HCEC 1CT (cell line): ENCODE measurements at places on chromosomes 5 and 9.

DNA sequence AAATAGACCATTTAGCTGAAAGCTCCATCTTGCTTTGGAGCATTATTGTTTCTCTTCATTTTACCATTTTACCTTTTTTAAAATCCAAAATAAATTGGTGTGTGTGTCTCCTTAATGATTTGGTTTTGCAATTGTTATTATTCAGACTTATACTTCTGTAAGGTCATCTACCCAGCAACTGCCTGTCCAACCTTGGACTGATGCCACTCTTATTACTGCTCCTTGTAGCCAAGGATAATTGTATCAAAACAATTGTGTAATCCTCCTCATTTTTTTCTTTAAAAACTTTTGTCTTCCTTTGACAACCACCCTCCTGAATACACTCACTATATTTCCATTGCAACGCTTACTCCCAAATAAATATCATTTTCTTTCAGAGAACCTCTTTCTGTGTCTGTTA lies 30.3 kb upstream of the HMGCR start:
- DNase-seq, result no peak

- no peak for DNase-seq
These were observed 166.1 kb downstream of the CACNA1B start for GRCh38 chr9:138043411-138044345.

DNA sequence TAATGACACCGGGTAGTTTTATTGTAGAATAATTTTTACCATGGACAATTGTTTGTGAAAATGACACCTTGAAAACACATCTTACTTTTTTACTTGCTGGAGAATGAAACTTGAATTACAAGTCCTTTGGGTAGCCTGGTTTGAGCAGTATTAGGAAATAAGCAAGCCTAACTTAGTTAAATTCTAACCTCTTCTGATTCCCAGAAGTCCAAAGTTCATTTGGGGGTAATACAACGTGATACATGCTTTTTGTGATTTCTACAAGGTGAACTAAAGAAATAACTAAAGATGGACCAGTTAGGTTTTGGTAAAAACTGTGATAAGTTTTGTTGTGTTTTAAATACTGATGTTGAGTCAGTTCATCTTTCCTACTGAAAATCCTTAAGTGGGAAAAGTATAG lies 135.4 kb upstream of the DMRT1 start:
- DNase-seq, result no peak

- no peak for DNase-seq
These were observed 39.1 kb downstream of the FGD3 start for GRCh38 chr9:92986176-92987119.
